Purkinje cell (primary cell): ENCODE measurements at places on chromosomes 4 and X. TPM values are rescaled to one million over a fixed set of nuclear protein-coding genes. Genes with fewer than 3 reads are reported as not detected.

The DCAF4L1 gene
- polyA plus RNA-seq = 0.04 and 0.15 TPM in 2 replicates

The EXOC1L gene
- 4.1 TPM in 1 of 2 replicates, not detected in the other for polyA plus RNA-seq

The PPEF2 gene
- polyA plus RNA-seq = not detected in 2 replicates

The ADH7 gene
- polyA plus RNA-seq = not detected in 2 replicates

The SPRY1 gene
- 5.2 and 6.2 TPM in 2 replicates for polyA plus RNA-seq

The LINC00632 gene
- 471 and 485 TPM in 2 replicates for polyA plus RNA-seq

The AMTN gene
- polyA plus RNA-seq = not detected in 2 replicates

The CTAG1B gene
- not detected in 2 replicates for polyA plus RNA-seq

The GRPEL1 gene
- 61.1 and 70.1 TPM in 2 replicates for polyA plus RNA-seq

The BMPR1B gene
- polyA plus RNA-seq = 29.6 and 34.4 TPM in 2 replicates

The ATOH1 gene
- polyA plus RNA-seq = not detected in 2 replicates

The RAP2C gene
- 15.1 and 16.2 TPM in 2 replicates for polyA plus RNA-seq

The SPANXN4 gene
- not detected in 2 replicates for polyA plus RNA-seq

The MAGEA9B gene
- polyA plus RNA-seq = not detected in 2 replicates

The MAGEA2B gene
- polyA plus RNA-seq = not detected in 2 replicates

The TRIM60 gene
- not detected in 2 replicates for polyA plus RNA-seq

The MAGEC3 gene
- not detected in 2 replicates for polyA plus RNA-seq

The HSD17B13 gene
- 0.31 and 1.1 TPM in 2 replicates for polyA plus RNA-seq

The NMU gene
- 4.3 TPM in 1 of 2 replicates, not detected in the other for polyA plus RNA-seq

The CSAG2 gene
- not detected in 2 replicates for polyA plus RNA-seq

The CT45A5 gene
- 0.94 TPM in 1 of 2 replicates, not detected in the other for polyA plus RNA-seq

The CTAG2 gene
- polyA plus RNA-seq = not detected in 2 replicates

The CRMP1 gene
- 165 and 182 TPM in 2 replicates for polyA plus RNA-seq
